ENCODE measurements at places on chromosomes 11 and 22. TPM values are rescaled to one million over a fixed set of nuclear protein-coding genes. Genes with fewer than 3 reads are reported as not detected.

DNA sequence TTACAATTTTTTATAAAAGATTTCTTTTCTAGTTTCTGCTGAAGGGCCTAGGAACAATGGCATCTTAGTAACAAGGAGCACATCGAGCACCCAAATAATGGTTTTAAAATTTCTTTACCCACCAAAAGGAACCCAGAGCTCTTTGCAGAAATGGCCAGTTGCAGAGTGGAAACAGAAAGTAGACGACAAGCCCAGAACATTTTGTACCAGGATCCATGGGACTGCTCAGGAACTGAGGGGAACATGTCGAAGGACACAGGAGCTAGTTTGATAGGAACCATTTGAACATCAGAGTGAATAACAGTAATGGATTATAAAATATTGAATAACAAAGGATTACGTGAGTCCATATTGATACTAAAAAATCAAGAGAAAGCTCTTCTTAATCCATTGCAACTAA, 17.3 kb downstream of the PANX1 start:
- H3K4me3 ChIP-seq, result no peak overlapping the region
- H3K27me3 ChIP-seq, result no peaks in the 10 kb centered on the region
- H3K4me1 ChIP-seq, result peaks cover 8% of the 10 kb centered on the region

GRCh38 chr22:35568751-35569739, 28.4 kb downstream of the RASD2 start:
- no peaks in the 10 kb centered on the region for H3K4me1 ChIP-seq
- H3K27ac ChIP-seq, result no peak overlapping the region
- no peak overlapping the region for H3K4me3 ChIP-seq
- DNase-seq, result no peak

- peaks cover 46% of the 10 kb centered on the region for H3K4me1 ChIP-seq
- peak; percentile 53 for DNase-seq
- H3K27me3 ChIP-seq, result peaks cover 2% of the 10 kb centered on the region
- peak overlapping the region; percentile 92 for H3K27ac ChIP-seq
- peak overlapping the region; percentile 79 for H3K4me3 ChIP-seq
- H3K36me3 ChIP-seq, result peaks cover 5% of the 10 kb centered on the region
These were observed 639 bp downstream of the CRY2 start for GRCh38 chr11:45847911-45848316.

DNA sequence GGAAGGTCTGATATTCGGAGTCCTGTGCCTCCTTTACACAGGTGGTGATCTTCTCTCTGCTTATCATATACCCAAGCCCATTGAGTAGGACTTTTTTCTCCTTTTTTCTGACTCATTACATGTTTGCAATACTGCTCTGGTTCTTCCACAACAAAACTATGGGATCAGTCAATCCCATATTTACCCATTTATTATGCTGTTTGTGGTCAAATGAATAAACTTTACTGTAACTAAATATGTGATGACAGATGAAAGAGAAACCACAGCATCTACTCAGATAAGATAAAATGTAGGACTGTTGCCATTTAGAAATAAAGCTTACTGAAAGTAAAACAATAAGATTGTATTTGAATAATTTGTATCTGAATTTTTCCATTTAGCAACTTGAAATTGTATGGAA, 958.7 kb upstream of the FAT3 start:
- H3K27ac ChIP-seq, result no peak overlapping the region
- no peak overlapping the region for H3K4me3 ChIP-seq
- H3K27me3 ChIP-seq, result no peaks in the 10 kb centered on the region
- no peaks in the 10 kb centered on the region for H3K36me3 ChIP-seq
- DNase-seq, result no peak
- H3K4me1 ChIP-seq, result no peaks in the 10 kb centered on the region

DNA sequence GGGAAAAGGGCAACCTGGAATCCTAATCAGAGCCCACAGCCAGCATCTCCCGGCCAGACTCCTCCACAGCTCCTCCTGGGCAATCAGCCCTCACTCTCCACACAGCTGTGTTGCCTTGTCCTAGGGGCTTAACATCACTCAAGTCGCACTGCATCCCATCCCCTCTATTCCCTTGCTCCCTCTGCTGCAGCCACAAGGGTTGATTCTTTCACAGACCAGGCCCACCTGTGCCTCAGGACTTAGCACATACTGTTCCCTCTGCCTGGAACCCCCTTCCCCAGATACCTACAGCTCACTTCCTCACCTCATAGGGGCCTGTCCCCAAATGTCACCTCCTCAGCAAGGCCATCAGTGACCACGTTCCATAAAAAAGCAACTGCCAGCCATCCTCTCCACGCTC, 18.4 kb downstream of the SPATA19 start:
- no peaks in the 10 kb centered on the region for H3K36me3 ChIP-seq
- H3K27ac ChIP-seq, result no peak overlapping the region
- H3K4me1 ChIP-seq, result no peaks in the 10 kb centered on the region
- DNase-seq, result no peak
- H3K27me3 ChIP-seq, result no peaks in the 10 kb centered on the region

GRCh38 chr22:46883092-46883910, 120.9 kb downstream of the TBC1D22A start:
- no peaks in the 10 kb centered on the region for H3K27me3 ChIP-seq
- no peak for DNase-seq
- no peak overlapping the region for H3K27ac ChIP-seq

DNA sequence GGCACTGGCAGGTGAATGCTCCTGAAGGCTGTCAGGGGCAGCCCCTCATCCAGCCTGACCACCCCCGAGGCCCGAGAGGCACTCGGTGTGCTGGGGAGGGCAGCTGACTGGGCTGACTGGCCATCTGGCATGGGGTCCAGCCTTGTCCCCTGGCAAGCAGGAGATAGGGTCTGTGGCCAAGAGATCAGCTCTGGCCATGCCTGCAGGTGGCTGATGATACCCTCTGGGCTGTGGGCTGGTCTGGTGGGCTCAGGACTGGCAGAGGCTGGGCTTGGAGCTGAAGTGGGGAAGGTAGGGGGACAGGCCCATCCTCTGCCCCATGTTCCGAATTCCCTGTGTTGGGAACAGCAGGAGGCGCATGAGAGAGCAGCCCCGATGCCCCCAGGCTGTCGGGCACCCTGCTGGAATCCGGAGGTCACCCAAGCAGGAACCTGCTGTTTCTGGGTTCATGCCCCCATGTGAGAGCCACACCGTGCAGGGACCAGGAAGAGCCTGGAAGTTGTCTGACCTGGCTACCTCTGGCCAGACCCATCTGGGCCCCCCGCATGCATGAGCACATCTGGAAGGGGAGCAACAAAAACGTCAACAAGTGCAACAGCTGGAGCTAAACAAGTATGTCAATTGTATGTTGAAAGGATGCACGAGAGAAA, 527.0 kb downstream of the TBC1D22A start:
- H3K36me3 ChIP-seq, result no peaks in the 10 kb centered on the region
- H3K27ac ChIP-seq, result no peak overlapping the region
- H3K27me3 ChIP-seq, result no peaks in the 10 kb centered on the region
- no peaks in the 10 kb centered on the region for H3K4me1 ChIP-seq

- H3K36me3 ChIP-seq, result no peaks in the 10 kb centered on the region
- H3K4me1 ChIP-seq, result no peaks in the 10 kb centered on the region
- no peak overlapping the region for H3K27ac ChIP-seq
- H3K27me3 ChIP-seq, result no peaks in the 10 kb centered on the region
- peak; percentile 47 for DNase-seq
- H3K4me3 ChIP-seq, result no peak overlapping the region
These were observed 9.4 kb upstream of the SAMM50 start for GRCh38 chr22:43945632-43946383.

DNA sequence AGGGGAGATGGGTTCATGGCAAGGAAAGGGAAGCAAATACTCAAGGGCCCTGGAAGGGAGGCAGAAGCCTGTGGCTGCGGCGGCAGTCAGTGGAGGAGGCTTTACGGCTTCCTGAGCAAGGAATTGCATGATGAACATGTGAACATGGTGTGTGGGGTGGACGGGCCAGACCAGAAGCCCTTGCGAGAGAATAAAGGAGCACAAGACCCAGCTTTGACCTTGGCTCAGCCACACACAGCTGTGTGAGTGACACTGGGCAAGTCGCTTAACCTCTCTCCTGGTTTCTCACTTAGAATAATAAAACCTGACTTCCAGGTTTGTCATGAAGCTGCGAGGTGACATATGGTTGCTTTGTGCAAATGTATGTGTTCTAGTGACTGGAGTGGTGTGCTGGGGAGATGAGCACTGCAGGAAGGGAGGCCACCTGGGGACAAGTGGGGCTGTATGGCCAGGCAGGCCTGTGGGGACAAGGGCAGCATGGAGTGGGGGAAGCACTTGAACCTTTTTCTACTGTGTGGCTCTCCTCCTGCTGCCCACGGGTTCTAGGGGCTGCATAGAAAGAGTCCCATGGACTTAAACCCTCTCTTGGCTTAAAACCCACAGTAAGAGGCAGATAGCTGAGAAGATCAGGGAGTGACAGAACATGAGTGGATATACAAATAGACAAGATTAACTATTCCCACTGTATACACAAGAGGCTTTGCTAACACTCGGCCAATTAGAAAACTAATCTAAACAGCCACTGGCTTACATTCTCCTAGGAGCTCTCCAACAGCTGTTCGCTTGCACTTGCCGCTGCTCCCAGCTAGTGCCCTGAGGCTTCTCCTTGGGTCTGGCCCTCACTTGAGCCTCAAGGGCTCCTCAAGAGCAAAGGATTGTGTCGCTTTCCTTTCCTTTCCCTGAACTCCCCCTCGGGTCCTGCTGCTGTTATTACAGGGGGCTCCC, 67.3 kb upstream of the CDON start:
- no peaks in the 10 kb centered on the region for H3K27me3 ChIP-seq
- DNase-seq, result no peak
- no peaks in the 10 kb centered on the region for H3K36me3 ChIP-seq
- H3K4me3 ChIP-seq, result no peak overlapping the region
- H3K27ac ChIP-seq, result no peak overlapping the region

- no peak overlapping the region for H3K4me3 ChIP-seq
- H3K4me1 ChIP-seq, result no peaks in the 10 kb centered on the region
- H3K27ac ChIP-seq, result no peak overlapping the region
- no peaks in the 10 kb centered on the region for H3K36me3 ChIP-seq
- no peaks in the 10 kb centered on the region for H3K27me3 ChIP-seq
These were observed 45.3 kb downstream of the USP35 start for GRCh38 chr11:78234006-78234405.

DNA sequence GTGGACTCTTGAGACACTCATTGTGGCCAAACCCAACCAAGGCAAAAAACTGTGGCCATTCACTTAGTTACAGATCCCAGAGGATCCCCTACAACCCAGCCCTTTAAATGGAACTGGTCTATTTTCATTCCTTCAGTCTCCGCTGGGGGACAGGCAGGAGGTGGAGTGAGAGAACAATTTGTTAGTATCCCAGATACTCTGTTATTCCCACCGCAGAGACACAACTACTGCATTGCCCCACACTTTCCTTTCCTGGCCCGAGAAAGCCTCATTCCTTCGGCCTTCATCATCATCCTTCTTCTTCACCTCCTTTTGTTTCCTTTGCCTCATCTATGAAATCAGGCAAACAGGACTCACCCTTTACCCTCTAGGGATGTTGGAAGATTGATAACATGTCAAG, 191.1 kb downstream of the NTM start:
- no peak for DNase-seq
- H3K27me3 ChIP-seq, result no peaks in the 10 kb centered on the region
- H3K4me1 ChIP-seq, result no peaks in the 10 kb centered on the region
- H3K4me3 ChIP-seq, result no peak overlapping the region

DNA sequence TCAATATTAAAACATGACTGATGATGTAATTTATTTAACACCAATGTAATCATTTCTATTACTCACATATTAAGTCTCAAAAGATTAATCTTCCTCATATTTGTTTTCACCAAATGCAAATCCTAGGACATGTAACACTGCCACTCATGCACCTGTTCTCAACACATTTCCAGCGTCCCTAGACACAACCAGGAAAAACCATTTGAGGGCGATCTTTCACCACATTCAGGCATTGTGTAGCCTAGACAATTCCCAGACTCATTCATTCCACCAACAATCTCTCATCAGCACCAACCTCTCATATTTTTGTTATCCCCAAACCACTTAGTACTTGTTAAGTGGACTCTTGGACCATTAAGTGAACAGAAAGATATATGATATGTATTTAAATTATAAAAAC, 66.1 kb downstream of the SLC36A4 start:
- H3K4me3 ChIP-seq, result no peak overlapping the region
- no peaks in the 10 kb centered on the region for H3K4me1 ChIP-seq
- H3K27me3 ChIP-seq, result no peaks in the 10 kb centered on the region
- no peaks in the 10 kb centered on the region for H3K36me3 ChIP-seq
- H3K27ac ChIP-seq, result no peak overlapping the region

GRCh38 chr11:12075291-12075690, 35.1 kb upstream of the MICAL2 start:
- no peak overlapping the region for H3K27ac ChIP-seq
- H3K27me3 ChIP-seq, result no peaks in the 10 kb centered on the region
- H3K4me1 ChIP-seq, result no peaks in the 10 kb centered on the region
- no peaks in the 10 kb centered on the region for H3K36me3 ChIP-seq
- DNase-seq, result no peak

GRCh38 chr11:128375961-128376360, 211.4 kb downstream of the ETS1 start:
- H3K27ac ChIP-seq, result no peak overlapping the region
- no peaks in the 10 kb centered on the region for H3K27me3 ChIP-seq
- no peak overlapping the region for H3K4me3 ChIP-seq
- DNase-seq, result no peak

DNA sequence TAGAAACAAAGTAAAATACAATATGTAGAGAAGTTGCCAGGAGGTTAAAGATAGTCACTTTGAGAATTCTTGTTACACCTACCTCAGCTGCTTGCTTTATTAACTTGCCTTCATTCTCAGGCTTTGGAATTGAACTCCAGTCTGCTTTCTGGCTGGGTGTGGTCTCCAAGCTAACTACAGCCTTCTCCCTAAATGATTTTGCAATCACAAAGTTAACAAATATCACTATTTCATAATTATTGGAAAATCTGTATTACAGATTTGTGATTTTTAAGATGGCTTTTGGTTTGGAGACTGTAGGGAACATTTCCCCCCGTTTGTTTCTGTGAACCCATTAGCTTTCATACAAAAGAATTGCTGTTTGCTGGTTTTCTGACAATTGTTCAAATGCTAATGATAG, 2.2 kb downstream of the PLAAT5 start:
- no peak for DNase-seq
- H3K27ac ChIP-seq, result no peak overlapping the region
- no peak overlapping the region for H3K4me3 ChIP-seq
- H3K36me3 ChIP-seq, result no peaks in the 10 kb centered on the region
- H3K4me1 ChIP-seq, result peaks cover 10% of the 10 kb centered on the region

- no peaks in the 10 kb centered on the region for H3K27me3 ChIP-seq
- H3K27ac ChIP-seq, result no peak overlapping the region
- no peaks in the 10 kb centered on the region for H3K4me1 ChIP-seq
- H3K36me3 ChIP-seq, result peaks cover 76% of the 10 kb centered on the region
These were observed 13.2 kb upstream of the PPM1F start for GRCh38 chr22:21965762-21966288.

- H3K27me3 ChIP-seq, result no peaks in the 10 kb centered on the region
- H3K27ac ChIP-seq, result no peak overlapping the region
- H3K4me3 ChIP-seq, result no peak overlapping the region
- peaks cover 79% of the 10 kb centered on the region for H3K36me3 ChIP-seq
- no peaks in the 10 kb centered on the region for H3K4me1 ChIP-seq
These were observed 70.9 kb upstream of the SORL1-AS1 start for GRCh38 chr11:121523581-121524232.

Gene SLC17A6
- total RNA-seq, result not detected

Gene BIK
- total RNA-seq, result 1.7 TPM

Gene OR2AG1
- not detected for total RNA-seq

Gene CCDC116
- not detected for total RNA-seq

Gene GALNT18
- not detected for total RNA-seq

Gene CCDC73
- not detected for total RNA-seq

Gene SYCE3
- not detected for total RNA-seq

Gene GGTLC2
- total RNA-seq, result not detected

Gene IL17REL
- total RNA-seq, result 0.57 TPM

Gene MAP6
- total RNA-seq, result 0.44 TPM

Gene KCNJ1
- total RNA-seq, result not detected

Gene SNAP29
- total RNA-seq, result 23.1 TPM

Gene MYBPC3
- not detected for total RNA-seq
